ENCODE measurements at places on chromosomes 4 and X.

- no peak for DNase-seq
Measured at GRCh38 chr4:31088600-31089230, 368.5 kb downstream of the PCDH7 start.

DNA sequence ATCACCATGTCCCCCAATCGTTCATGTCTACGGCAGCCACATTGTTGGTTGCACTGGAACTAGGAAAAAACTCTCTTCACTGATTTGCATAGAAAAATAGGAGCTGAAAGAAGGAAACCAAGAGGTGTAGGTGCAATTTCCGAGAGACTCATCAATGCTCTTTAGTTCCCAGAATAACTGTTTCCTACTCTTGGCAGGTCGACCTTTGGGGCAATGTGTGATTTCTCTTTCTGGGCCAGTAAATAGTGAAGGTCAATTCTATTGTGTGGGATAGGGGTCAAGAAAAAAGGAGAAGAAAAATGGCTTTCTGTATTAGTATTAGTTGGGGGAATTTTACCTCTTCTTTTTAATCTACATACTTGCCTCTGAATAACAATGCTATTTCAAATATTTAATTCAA, 55.9 kb upstream of the PDE5A start:
- DNase-seq: no peak

DNA sequence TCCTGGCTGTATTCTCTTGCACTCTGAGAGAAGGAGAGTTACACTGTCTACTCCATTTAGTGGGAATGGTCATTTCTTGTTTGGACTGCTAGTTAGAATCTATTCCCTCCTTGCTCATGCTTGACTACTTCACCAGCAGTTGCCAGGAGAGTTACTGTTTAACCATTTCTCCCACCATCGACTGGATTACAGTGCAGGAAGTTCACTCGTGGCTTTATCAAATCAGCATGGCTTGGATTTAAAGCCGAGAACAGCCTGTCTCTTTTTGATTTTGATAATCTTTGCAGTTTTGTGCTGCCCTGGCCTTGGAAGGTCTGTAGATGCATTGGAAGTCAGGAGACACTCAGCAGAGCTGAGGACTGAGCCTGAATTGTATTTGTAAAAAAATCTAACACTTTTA, 3.2 kb downstream of the GBA3 start:
- DNase-seq: no peak

- peak; percentile 4 for DNase-seq
Measured at GRCh38 chrX:46260499-46260898, 284.7 kb downstream of the ZNF674 start.

GRCh38 chrX:131577999-131578734, 34.3 kb downstream of the OR13H1 start:
- DNase-seq: no peak

- no peak for DNase-seq
Measured at GRCh38 chr4:147765121-147765529, 33.2 kb downstream of the ARHGAP10 start.

DNA sequence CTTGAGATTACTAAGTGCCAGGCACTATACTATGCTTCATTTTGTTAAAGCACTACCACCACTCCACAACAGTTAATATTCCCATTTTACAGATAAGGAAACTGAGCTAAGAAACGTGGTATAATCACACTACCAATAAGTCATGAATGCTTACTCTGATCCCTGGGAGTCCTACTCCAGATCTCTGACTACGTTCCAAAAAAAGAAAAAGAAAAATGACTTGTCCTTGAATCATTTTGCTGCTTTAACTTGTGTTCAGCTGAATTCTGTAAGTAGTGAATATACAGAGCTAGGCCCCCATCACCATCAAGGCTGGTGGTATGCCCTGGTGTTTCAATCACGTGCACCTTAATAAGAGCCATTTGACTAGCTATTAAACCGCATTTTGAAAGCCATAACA, 39.4 kb downstream of the LDB2 start:
- no peak for DNase-seq

DNA sequence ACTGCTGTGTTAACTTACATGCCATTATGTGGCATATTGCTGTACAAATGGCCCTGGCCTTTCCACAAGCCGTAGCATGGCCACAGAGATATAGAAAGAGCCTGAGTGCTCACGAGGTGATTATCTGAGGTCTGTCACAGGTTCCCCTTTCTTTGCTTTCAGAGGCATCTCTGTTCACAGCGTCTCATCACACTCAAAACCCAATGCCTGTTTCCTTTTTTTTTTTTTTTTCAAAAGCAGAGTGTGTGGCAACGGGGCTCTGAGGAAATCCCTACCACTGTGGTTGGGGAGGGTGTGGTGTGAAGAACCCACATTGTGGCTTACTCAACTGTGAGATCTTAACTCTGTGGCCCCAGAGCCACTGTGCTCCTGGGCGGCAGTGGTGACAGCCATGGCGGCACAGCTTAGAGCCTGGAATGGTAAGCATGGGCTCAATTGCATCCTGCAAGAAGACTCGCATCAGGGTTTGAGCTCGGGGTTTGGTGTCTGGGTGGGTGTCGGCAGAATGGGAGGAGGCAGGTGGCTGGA, 30.8 kb downstream of the RTL5 start:
- peak; percentile 95 for DNase-seq

- DNase-seq: peak; percentile 68
Measured at GRCh38 chr4:53717064-53717549, 125.8 kb upstream of the LNX1 start.

DNA sequence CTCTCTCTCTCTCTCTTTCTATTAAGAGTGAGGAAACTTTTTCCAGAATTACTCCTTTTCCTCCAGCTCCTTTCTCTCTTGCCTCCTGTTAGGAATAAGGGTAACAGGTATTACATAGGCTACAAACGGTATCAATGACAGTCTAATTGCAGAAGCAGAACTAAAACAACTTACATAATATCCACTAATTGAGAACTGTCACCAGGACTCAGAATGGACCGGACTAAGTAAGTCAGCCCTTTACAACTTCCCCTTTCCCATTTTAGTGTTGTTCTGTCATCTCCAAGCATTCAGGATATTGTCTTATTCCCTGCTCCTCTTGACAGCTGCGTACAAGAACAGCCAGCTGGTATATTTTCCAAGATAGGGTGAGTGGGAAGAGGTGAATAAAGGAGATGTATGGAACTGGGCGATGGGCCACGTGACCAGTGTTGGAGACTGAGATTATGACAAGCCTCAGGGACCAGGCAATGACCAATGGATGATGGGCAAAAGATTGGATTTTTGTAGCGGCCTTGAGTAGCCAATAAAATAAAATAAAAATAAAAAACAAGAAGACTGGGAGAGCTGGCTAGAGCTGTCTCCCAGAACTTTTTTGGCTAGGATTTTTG, 2.3 kb upstream of the FNIP2 start:
- DNase-seq: peak; percentile 82

GRCh38 chrX:134969726-134970125, 21.1 kb upstream of the SMIM10 start:
- no peak for DNase-seq

DNA sequence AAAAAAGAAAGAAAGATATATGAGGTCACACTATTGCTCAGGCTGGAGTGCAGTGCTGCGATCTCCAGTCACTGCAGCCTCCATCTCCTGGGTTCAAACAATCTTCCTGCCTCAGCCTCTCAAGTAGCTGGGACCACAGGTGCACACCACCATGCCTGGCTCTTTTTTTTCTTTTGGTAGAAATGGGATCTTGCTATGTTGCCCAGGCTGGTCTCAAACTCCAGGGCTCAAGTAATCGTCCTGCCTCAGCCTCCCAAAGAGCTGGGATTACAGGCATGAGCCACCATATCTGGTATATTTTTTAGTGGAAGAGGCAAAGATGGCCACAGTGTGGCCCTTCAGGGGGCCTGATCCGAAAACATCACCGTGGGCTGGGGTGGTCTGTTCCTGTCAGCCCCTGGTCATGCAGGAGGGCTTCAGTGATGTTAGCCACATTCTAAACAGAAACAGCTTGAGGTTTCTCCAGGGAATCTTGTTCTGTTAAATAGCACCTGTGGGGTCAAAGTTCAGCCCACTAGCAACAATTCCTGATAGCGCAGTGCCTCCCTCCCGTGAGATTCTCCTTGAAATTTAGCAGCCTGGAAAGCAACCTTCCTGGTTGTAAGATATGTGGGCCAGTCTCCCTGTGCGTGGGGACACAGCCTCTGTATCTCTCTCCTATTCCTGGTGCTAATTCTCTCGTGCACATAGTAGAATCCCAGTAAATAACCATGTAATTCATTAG, 7.3 kb upstream of the DHRSX start:
- no peak for DNase-seq

Data from MV-4-11 (cell line).